ENCODE measurements at places on chromosomes 3 and 15. TPM values are rescaled to one million over a fixed set of nuclear protein-coding genes. Genes with fewer than 3 reads are reported as not detected.

Gene RHCG
- total RNA-seq = not detected

Gene GOLGA8G
- not detected for total RNA-seq

Gene ITGA11
- total RNA-seq = 2.5 TPM

Gene SLC38A3
- total RNA-seq = 0.36 TPM

Gene SEMA6D
- total RNA-seq = 18.3 TPM

Gene C15orf40
- total RNA-seq = 4.4 TPM

Gene LDHAL6B
- total RNA-seq = not detected

DNA sequence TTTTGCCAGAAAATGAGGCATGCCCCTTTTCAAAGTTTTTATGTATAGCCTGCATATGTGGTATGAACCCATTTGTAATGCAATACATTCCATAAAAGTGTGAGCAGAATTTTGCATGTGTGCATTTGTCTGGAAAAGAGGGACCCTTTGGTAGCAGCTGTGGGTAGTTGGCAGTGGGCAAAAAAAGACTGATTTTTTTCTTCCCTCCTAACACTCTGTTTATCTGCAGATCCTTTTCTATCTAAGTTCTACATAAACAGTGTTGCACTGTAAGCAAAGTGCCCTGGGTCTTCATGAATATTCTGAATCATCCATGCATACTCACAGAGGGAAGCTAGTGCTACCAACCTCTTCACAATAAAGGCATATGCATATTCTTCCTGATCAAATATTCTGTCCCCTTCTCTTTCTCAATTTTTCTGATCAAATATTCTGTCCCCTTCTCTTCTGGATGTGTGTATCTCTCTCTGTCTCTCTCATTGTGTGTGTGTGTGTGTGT, 211.2 kb upstream of the EIF1B start:
- DNase-seq = no peak

GRCh38 chr15:25243800-25244097, 195.1 kb downstream of the UBE3A start:
- DNase-seq = no peak

GRCh38 chr15:90295270-90295648, 29.8 kb downstream of the NGRN start:
- DNase-seq = no peak

GRCh38 chr3:67028001-67028784, 30.1 kb downstream of the KBTBD8 start:
- no peak for DNase-seq

- no peak for DNase-seq
Observed at GRCh38 chr15:90306560-90306959, 41.1 kb downstream of the NGRN start.

GRCh38 chr3:184341925-184342324, 4.5 kb downstream of the FAM131A start:
- DNase-seq = no peak
